Right atrium auricular region (tissue), 2 donors: ENCODE measurements at places on chromosomes 5 and 9. TPM values are rescaled to one million over a fixed set of nuclear protein-coding genes. Genes with fewer than 3 reads are reported as not detected.
A peak's percentile ranks its signal among the peaks of the same experiment; 100 is the strongest.

DNA sequence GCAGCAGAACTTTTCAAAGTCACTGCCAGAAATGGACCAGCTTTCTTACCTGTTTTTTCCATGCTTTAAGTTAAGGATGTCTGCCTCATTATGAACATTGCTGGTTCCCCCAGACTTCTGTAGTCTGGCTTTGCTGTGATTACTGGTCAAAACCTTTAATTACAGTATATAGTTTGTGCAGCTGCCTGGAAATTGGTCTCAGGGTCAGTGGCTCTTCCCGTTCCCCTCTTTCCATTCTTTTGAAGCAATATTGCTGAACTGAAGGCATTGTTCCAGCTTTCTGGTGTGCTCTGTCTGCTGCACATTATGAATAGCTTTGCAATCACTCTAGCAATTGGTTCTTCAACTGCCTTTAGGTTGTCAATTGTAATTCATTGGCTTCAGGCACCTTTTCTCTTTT is 206.5 kb downstream of the ARL15 start:
- H3K27me3 ChIP-seq: no peaks in the 10 kb centered on the region
- no peak overlapping the region for H3K27ac ChIP-seq
- no peaks in the 10 kb centered on the region for H3K36me3 ChIP-seq
- H3K4me1 ChIP-seq: no peaks in the 10 kb centered on the region
- H3K4me3 ChIP-seq: no peak overlapping the region

- no peaks in the 10 kb centered on the region for H3K4me1 ChIP-seq
- H3K27ac ChIP-seq: no peak overlapping the region
- H3K27me3 ChIP-seq: no peaks in the 10 kb centered on the region
- DNase-seq: no peak
- H3K36me3 ChIP-seq: no peaks in the 10 kb centered on the region
Observed at GRCh38 chr5:10936081-10936855, 175.2 kb upstream of the DAP start.

DNA sequence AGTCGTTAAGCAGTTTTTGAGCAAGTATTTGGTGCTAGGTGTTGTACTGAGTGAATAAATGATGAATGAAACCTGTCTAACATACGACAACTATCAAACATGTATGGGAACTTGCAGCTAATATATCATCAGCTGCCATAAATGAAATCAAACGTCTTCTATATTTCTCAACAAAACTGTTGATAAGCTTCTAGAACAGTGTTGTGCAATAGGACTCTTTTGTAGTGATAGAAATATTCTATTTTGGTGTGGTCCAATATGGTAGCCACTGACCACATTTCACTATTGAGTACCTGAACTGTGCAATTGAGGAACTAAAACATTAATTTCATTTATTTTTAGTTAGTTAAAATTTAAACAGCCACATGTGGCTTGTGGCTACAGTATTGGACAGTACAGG is 16.3 kb upstream of the FYB1 start:
- H3K27ac ChIP-seq: no peak overlapping the region
- H3K27me3 ChIP-seq: no peaks in the 10 kb centered on the region
- H3K4me3 ChIP-seq: no peak overlapping the region
- no peaks in the 10 kb centered on the region for H3K4me1 ChIP-seq

- no peaks in the 10 kb centered on the region for H3K27me3 ChIP-seq
- peak overlapping the region; percentile 82 for H3K27ac ChIP-seq
- no peak overlapping the region for H3K4me3 ChIP-seq
- no peak for DNase-seq
- H3K36me3 ChIP-seq: no peaks in the 10 kb centered on the region
Observed at GRCh38 chr5:149294872-149295829, 23.5 kb downstream of the AFAP1L1 start.

DNA sequence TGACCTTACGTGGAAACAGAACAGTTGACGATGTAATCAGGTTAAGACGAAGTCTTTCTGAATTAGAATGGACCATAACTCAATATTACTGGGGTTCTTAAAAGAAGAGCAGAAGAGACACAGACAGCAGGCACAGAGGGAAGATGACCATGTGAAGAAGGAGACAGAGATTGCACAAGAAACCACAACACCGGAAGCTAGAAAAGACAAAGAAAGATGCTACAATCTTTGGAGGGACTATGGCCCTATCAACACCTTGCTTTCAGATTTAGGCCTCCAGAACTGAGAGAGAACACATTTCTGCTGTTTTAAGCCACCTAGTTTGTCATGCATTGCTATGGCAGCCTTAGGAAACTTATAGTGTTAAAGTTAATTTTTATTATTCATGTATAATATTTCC is 27.1 kb downstream of the CDH9 start:
- no peak for DNase-seq
- no peak overlapping the region for H3K4me3 ChIP-seq
- H3K27me3 ChIP-seq: no peaks in the 10 kb centered on the region
- no peaks in the 10 kb centered on the region for H3K4me1 ChIP-seq

BTNL9 gene
- 23.5 TPM for total RNA-seq

GRCh38 chr5:464446-464842 is 21.5 kb downstream of the EXOC3 start:
- no peak overlapping the region for H3K27ac ChIP-seq
- H3K36me3 ChIP-seq: peaks cover 59% of the 10 kb centered on the region
- H3K4me1 ChIP-seq: no peaks in the 10 kb centered on the region
- no peak overlapping the region for H3K4me3 ChIP-seq
- H3K27me3 ChIP-seq: no peaks in the 10 kb centered on the region

DNA sequence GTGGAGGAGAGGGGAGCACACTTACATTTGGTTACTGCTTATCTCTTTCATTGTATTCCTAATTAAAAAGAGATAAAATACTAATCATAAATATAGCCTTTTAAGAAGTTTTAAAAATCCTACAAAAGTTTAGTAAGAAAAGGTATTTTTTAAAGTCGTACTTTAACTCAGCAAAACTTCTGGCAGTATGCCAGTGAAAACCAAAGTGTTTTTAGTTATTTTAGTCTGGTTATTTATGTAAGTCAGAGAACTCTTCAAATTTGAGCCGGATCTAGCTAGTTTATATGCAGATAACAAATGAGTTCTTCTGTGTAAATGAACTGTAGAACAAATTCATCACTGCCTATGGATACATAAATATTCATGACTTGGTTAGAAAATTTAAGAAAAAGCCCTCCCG is 36.5 kb upstream of the ANKDD1B start:
- peaks cover under 1% of the 10 kb centered on the region for H3K36me3 ChIP-seq
- no peak overlapping the region for H3K27ac ChIP-seq
- H3K4me3 ChIP-seq: no peak overlapping the region

SIT1 gene
- total RNA-seq: 0.55 TPM

IFNA21 gene
- total RNA-seq: not detected

GRCh38 chr5:59763541-59763940 is 130.0 kb downstream of the PDE4D start:
- H3K27ac ChIP-seq: no peak overlapping the region
- no peak overlapping the region for H3K4me3 ChIP-seq
- H3K36me3 ChIP-seq: no peaks in the 10 kb centered on the region
- H3K4me1 ChIP-seq: peaks cover 6% of the 10 kb centered on the region
- H3K27me3 ChIP-seq: no peaks in the 10 kb centered on the region

GRCh38 chr5:112270299-112271293 is 148.5 kb downstream of the EPB41L4A start:
- H3K27me3 ChIP-seq: no peaks in the 10 kb centered on the region
- no peaks in the 10 kb centered on the region for H3K4me1 ChIP-seq
- no peak for DNase-seq
- no peak overlapping the region for H3K4me3 ChIP-seq
- H3K36me3 ChIP-seq: no peaks in the 10 kb centered on the region

NMUR2 gene
- not detected for total RNA-seq

- H3K27me3 ChIP-seq: no peaks in the 10 kb centered on the region
- H3K4me1 ChIP-seq: no peaks in the 10 kb centered on the region
- no peak overlapping the region for H3K4me3 ChIP-seq
Observed at GRCh38 chr5:36108758-36109460, 42.2 kb upstream of the UGT3A2 start.

CXCL14 gene
- total RNA-seq: 0.33 TPM

GRCh38 chr9:23073136-23073535 is 626.5 kb downstream of the DMRTA1 start:
- no peaks in the 10 kb centered on the region for H3K27me3 ChIP-seq
- H3K36me3 ChIP-seq: no peaks in the 10 kb centered on the region
- DNase-seq: no peak
- no peak overlapping the region for H3K27ac ChIP-seq

DNA sequence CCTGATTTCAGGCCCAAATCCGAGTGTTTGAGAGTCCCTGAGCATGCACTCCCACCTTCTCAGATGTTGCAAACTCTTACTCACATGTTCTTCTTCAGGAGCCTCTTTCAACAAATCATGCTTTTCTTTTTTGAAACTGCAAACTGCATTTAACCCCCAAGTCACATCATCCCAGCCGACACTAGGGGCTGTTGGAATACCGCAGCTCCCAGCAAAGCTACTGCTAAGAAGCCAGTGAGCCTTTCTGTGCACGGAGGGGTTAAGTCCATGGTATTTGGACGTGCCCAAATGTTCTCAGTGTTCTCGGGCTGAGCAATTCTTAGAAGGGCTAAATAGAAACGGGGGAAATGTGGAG is 282.9 kb downstream of the NFIB start:
- H3K4me3 ChIP-seq: peak overlapping the region; percentile 25
- H3K27ac ChIP-seq: peak overlapping the region; percentile 74
- H3K4me1 ChIP-seq: peaks cover 45% of the 10 kb centered on the region
- H3K36me3 ChIP-seq: no peaks in the 10 kb centered on the region

- H3K4me1 ChIP-seq: no peaks in the 10 kb centered on the region
- H3K4me3 ChIP-seq: no peak overlapping the region
- H3K27ac ChIP-seq: no peak overlapping the region
- H3K36me3 ChIP-seq: no peaks in the 10 kb centered on the region
- no peaks in the 10 kb centered on the region for H3K27me3 ChIP-seq
Observed at GRCh38 chr9:136757751-136758140, 297 bp downstream of the LCN8 start.

DNA sequence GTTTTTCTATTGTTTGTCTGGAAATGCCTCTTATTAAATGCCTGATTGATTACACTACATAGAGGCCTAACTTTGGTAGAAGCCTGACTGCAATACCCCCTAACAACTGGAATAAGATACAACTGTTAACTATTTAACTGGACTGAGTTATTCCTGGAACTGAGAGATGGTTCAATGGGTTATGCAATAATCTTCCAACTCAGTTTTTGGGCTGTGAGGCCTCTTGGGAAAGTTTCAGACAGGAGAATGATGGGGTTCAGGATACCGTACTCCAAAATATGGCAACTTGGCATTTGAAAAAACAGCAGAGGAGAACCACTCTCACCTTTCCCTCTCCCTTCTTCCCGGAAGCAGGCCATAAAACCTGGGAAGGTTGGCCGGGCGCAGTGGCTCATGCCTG is 19.2 kb upstream of the PCDH1 start:
- no peak overlapping the region for H3K4me3 ChIP-seq
- no peaks in the 10 kb centered on the region for H3K4me1 ChIP-seq
- H3K36me3 ChIP-seq: no peaks in the 10 kb centered on the region
- no peaks in the 10 kb centered on the region for H3K27me3 ChIP-seq
- no peak overlapping the region for H3K27ac ChIP-seq
- DNase-seq: no peak

- peaks cover 11% of the 10 kb centered on the region for H3K4me1 ChIP-seq
- H3K27me3 ChIP-seq: no peaks in the 10 kb centered on the region
- no peaks in the 10 kb centered on the region for H3K36me3 ChIP-seq
- peak overlapping the region; percentile 97 for H3K4me3 ChIP-seq
Observed at GRCh38 chr9:125142560-125143376, 560 bp downstream of the SCAI start.

DNA sequence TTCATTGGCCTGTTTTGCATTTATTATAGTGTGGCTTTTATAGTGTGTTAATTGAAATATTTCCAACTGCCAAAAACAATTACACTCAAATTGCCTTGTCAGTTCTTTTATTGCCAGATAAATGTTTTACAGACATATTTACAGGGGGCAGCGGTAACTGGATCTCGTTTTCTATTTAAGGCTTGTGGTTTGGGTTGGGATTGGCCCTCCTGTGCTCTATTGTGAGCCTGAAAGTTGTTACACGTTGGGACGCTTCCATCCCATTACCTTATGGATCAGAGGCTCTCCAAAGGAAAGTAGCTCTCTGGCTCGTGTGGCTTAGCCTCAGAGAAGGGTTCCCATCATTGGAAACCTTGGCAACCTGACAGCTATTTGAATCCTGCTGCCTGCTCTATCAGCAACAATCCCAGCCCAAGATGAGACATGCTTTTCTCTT is 20.8 kb downstream of the DNAI1 start:
- no peaks in the 10 kb centered on the region for H3K4me1 ChIP-seq
- H3K27ac ChIP-seq: no peak overlapping the region
- H3K36me3 ChIP-seq: no peaks in the 10 kb centered on the region
- H3K27me3 ChIP-seq: no peaks in the 10 kb centered on the region
- no peak overlapping the region for H3K4me3 ChIP-seq
